AG09309 (cell line): ENCODE measurements at places on chromosomes 16 and 17.

- DNase-seq, result no peak
Measured at GRCh38 chr16:47055136-47055885, 81.8 kb upstream of the DNAJA2 start.

- no peak for DNase-seq
Measured at GRCh38 chr17:79850571-79851460, 11.6 kb upstream of the CBX4 start.

DNA sequence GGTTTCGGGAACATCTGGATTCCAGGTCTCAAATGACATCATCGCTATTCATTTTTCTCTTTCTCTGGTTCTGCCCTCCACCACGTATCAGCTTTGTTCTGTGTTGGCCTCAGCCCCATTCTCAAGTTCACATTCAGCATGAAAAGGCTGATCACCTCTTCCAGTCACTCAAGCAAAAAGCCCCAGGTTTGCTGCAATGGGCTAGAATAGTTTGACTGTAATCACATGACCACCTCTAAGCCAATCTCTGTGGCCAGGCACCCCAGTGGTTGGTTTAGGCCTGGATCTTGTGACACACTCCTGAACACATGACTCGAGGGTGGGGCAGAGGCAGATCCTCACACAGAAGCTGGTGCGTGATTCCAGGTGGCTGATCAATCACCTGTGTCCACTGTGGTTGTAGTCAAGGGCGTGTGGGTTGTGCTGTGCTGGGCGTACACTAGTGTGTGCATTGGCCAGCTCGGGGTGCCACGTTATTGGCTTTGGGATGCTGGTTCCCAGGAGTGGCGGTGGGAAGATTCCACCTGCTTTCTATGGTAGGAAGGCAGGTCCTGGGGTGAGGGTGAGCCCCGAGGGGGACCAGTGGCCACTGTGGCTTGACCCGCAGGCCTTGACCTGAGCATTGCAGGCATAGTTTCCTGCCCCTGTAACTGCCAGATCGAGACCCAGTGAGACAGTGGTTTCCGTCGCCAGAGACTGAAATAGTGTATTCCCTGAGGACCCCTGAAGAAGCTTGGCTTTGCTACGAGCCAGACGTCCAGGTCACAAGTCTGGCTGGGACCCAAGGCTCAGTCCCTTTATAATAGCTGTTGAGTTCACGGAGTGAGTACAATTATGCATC lies 12.0 kb downstream of the EEF2K start:
- no peak for DNase-seq

DNA sequence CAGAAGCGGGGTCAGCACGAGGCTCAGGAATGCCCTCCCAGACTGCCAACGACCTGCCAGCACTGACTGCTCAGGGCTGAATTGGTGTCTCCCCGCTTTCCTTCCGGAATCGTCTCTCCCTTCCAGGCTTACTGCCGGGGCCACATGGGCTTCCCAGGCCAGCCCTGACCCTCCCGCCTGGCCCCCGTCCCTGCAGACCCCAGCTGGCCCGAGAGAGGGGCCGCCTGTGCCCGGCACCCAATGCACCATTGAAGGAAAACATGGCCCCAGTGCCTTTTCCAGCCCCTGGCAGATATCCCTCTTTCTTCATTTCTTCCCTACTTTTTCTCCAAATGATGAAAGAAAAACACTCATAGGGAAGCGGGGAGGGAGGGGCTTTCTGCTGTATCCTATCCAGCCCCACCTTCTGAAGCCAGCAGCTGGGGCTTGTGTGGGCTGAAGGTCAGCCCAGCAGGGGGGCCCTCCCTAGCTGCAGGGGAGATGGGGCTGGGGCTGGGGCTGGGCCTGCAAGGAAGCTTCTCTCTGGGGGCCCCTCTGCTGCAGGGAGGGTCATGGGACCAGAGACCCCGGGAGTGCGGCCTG lies 25.9 kb downstream of the ZNF469 start:
- no peak for DNase-seq

DNA sequence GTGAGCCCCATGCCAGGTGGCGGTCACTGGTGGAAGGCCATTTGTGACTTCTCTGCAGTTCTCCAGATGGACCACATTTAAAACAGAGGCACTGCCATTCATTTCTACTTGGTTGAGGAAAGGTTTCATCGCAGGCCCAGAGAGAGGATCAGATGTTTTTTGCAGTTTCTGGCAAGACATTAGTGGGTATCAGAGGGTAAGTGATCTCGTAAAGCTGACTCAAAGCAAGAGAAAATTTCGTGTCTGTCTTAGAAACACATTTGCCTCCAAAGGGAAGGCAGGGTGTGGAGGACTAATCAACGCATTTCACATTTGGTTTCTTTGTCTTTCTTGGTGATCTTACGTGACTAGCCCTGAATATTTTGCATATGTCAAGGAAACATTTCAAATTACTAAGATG lies 81.8 kb downstream of the PRKCB start:
- no peak for DNase-seq

- DNase-seq, result no peak
Measured at GRCh38 chr17:75931062-75931461, 9.8 kb downstream of the FBF1 start.

GRCh38 chr17:78228176-78228575 lies 3.3 kb upstream of the TMEM235 start:
- no peak for DNase-seq

DNA sequence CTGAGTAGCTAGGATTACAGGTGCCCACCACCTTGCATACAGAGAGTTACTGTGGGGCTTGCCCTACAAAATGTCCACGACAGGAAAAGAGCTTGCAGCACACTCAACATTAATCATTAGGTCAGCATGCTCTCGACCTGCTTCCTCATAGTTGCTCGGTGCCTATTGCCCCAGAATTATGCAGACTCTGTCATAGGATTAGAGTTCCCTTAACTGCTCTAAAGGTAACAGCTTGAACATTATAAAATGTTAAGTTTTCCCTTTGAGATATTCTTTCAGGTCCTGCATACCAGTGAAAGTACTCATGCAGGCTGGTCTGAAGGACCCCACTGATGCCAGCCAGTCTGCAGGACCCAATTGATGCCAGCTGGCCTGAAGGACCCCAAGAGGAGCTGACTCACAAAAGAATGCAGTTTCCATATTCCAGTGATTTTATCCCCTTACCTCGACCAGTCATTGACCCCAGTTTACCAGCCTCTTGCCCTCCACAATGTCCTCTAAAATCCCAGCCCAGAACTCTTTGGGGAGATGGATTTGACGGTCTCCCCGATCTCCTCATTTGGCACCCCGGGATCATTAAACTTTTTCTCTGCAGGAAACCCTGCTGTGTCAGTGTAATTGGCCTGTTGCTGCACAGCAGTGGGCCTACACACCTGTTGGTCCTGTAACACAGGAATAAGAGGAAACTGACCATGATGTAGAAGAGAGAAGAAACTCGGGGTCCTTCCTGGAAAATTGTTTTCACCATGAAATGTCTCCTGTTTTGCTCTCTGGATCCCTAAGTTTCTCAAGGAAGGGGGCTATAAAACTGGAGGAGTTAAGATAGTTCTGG lies 10.6 kb downstream of the ICAM2 start:
- DNase-seq, result no peak

- DNase-seq, result no peak
Measured at GRCh38 chr17:60293580-60294335, 98.2 kb downstream of the USP32 start.

- DNase-seq, result no peak
Measured at GRCh38 chr17:52150935-52151334, 7.6 kb downstream of the CA10 start.

DNA sequence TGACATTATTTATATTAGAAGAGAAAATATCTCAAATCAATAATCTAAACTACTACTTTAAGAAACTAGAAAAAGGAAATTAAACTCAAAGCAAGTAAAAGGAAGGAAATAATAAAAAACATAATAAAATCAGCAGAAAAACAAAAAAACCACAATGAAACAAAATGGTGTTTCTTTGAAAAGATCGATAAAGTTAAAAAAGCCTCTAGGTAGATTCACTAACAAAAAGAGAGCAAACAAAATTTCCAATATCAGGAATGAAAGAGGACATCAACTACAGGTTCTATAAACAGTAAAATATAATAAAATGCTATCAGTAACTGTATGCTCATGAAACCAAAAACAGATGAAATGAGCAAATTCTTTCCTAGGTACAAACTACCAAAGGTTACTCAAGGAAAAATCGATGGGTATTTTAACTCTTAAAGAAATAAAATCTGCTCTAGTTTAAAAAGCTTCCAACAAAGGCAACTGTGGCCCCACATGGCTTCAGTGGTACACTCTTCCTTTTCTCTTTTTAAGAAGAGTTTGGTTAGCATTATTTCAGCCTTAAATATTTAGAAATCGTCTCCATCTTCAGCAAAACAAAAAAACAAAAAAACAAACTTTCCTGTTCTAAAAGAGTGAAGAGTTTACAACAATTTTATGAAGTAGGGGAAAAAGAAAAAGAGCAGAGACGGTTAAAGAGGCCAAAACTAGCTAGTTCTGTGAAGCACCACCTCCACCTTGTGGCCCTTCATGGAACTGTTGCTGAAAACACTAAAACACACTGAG lies 102.2 kb downstream of the TRIM37 start:
- DNase-seq, result no peak

DNA sequence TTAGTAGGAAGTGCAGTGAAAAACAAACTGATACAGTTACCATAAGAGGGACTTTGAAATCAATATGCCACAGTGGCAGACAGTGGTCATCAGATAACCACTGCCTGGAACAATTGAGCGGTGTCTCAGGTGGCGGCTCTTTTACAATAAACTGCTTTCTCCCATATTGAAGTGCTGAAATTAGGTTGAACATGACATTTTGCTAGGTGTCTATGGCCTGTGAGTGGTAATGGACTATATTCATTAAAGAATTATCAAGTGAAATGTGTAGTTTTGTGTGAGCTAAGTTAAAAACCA lies 214.7 kb downstream of the RPTOR start:
- no peak for DNase-seq

- DNase-seq, result no peak
Measured at GRCh38 chr16:86821895-86822294, 243.5 kb downstream of the FOXL1 start.

DNA sequence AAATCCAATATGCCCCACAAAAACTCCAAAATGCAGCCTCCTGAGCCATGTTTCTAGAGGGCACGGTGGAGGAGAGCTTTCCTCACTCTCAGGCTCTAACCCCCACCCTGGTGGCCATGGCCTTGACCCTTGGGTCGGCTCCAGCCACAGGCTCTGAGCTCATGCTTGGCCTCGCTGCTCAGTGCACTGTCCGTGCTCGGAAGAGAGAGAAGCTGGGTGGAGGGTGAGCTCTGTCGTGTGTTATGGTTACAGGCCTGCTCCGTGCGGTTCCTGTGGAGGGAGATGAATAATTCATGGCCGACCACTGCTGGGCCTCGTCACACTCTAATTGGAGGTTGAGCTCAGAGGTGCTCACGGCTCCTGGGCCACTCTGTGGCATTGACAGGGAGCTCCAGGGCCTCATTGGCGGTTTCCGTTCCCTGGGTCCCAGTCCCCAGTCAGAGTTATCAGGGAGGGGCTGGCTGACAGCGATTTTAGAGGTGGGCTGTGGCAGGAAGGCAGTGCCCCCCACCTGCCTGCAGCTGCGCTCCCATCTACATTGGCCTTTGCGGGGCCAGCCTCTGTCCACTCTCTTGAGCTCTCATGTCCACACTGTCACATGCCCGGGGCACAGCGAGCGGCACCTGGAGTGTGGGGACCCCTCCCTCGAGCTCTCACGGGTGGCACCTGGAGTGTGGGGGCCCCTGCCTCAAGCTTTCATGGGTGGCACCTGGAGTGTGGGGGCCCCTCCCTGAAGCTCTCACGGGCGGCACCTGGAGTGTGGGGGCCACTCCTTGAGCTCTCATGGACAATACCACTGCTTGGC lies 24.9 kb downstream of the ACSF3 start:
- no peak for DNase-seq

GRCh38 chr16:52547004-52547833 lies at the start of gene TOX3:
Gene TOX3, minus strand, starts transcription at chr16:52547143. Its CDS starts 420 bp downstream, at chr16:52546723.
- no peak for DNase-seq

DNA sequence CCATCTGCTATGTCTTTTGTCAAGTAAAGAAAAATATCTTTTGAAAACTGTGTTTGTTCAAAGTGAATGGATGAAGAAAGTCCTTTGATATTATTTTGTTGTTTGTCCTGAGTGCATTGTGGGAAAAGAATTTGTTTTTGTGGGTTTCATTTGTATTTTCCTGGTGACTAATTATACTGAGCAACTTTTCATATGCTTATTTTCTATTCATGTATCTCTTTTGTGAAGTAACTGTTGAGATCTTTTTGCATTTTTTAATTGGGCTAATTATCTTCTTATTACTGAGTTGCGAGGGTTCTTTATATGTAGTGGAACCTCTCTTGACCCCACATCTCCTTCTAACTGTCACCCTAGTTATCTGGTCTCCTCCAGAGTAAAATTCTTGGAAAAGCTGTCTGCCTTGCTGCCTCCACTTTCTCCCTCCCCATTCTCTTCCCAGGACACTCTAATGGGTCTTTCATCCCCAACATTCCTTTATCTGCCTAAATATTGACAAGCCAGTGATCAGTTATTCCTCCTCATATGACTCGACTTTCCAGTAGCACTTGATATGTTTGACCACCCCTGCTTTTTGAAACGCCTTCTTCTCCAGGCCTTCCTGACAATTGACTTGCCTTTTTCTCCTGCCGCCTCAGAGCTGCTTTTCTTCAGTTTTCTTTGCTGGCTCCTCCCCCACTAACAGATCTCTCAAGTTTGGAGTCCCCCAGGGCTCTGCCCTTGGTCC lies 117.6 kb upstream of the HAS3 start:
- DNase-seq, result no peak

DNA sequence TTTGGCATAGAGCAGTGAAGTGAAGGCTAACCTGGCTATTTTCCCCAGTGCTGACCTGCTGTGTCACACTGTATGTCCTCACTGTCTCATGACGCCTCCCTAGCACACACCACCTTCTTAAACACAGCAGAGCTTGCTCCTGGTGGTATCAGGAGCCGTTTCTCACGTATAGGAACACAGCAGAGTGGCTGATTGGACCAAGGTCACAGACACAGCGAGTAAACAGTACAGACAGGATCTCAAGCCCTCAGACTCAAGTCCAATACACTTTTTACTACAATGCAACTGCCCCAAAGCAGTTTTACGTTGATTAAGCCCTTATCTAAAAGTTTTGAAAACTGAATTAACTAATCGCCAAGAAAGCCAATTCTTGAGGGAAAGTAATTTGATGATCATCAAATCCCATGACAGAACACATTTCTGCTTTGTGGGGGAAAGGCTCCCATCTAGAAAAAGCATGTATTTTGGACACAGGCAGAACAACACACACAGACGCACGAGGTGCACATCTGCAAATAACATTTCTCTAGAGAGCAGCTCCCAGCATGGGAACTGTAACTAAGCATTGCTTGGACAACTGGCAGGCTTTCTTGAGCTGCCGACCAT lies 15.2 kb downstream of the ARHGAP17 start:
- DNase-seq, result no peak

- no peak for DNase-seq
Measured at GRCh38 chr16:23453338-23454052, 506 bp upstream of the COG7 start.

DNA sequence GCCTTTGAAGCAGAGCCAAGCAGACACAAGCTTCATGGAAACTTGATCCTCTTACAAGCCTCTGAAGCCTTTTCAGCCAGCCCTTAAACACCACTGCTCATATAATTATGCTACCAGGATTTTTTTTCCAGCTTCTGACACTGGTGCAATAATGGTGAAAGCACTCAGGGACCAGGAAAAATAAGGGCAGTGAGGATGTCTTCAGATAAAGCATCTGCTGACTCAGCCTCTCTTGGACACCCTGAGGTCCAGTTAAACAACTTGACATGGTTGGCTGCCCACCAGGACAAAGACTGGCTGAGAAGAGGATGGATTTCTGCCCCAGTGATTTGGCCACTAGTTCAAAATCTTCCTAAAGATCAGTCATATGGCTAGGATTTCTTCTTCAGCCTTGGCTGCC lies 124.2 kb upstream of the N4BP1 start:
- DNase-seq, result no peak

- no peak for DNase-seq
Measured at GRCh38 chr17:49021095-49021767, 24.0 kb downstream of the IGF2BP1 start.

GRCh38 chr17:7046127-7046724 lies 2.3 kb upstream of the SLC16A11 start:
- no peak for DNase-seq
